ENCODE measurements at places on chromosomes 2 and 18. TPM values are rescaled to one million over a fixed set of nuclear protein-coding genes. Genes with fewer than 3 reads are reported as not detected.
A peak's percentile ranks its signal among the peaks of the same experiment; 100 is the strongest.

DNA sequence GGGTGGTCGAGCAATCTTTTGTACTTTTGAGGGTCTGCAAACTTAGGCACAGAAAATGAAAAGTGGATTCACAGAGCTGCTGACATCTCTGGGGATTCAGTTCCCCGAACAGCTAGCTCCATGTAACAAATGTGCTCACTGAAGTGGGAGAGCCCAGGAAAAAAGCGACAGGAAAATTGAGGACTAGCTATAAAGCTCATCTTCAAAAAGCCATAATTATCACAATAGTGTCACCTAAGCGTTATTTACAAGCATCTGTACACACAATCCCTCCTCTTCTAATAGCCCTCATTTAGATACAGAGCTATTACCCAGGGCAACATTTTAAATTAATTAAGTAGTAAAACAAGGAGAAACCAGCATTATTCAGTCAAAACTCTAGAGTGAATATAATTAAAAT is 36.1 kb downstream of the RNF152 start:
- no peak for DNase-seq

GRCh38 chr18:22933966-22934423 is 867 bp downstream of the RBBP8 start:
- no peak for DNase-seq

DNA sequence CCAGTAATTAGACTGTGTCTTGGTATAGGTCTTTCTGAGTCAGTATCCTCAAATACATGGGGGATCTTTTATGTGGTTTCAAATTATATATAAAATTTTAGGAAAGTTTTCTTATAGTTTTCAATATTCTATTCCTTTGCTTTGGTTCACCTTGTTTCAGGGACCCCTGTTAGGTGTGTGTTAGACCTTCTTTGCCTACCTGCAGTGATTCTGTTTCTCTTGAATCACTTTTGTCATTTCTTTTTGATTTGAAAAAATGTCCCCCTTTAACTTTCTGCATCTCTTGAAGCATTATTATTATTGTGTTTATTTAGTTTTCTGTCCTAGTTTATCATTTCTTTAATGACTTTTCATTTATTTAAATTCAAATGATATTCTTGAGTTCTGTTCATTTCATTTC is 98.7 kb downstream of the FHOD3 start:
- DNase-seq = no peak

GRCh38 chr2:88078643-88079172 is 11.1 kb downstream of the SMYD1 start:
- DNase-seq = no peak

GRCh38 chr2:28445448-28446258 is 50.2 kb upstream of the PLB1 start:
- DNase-seq = peak; percentile 12

DNA sequence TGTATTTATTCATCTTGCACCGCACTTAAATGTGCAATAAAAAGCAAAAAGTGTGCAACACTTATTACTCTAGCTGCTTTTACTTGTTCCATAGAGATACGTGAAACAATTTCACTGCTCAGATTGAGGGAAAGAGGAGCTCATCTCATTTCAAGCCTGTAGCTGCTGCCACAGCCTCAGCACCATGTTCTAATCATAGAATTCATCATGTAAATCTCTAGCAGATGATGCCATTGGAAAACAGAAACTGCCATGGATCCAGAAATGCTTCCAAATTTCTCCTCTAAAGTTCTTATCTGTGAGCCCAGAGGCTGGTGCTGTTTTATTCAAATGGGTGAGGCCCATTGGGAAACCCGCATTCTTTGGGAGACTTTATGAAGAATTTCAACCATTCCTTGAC is 2.0 kb downstream of the CDC42EP3 start:
- no peak for DNase-seq

DNA sequence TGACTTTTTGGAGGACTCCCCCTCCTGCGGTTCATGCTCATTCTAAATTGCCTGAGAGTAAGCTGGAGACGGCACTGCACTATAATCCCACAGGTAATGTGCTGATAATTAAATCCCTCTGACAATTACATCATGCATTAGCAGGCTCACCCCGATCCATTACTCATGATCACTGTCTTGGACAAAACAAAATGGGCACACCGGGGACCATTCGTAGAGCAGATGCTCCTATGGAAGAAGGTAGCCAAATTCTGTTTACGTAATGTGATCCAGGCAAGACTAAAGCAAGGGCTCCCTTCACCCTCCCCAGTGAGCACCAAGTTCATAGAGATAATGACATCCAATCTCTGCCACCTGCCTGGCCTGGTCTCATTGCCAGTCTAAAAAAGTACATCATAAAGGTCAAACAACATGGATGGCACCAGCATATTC is 657.1 kb upstream of the SOX11 start:
- no peak for DNase-seq

GRCh38 chr2:170744248-170745002 is 25.8 kb upstream of the ERICH2 start:
- no peak for DNase-seq

GRCh38 chr2:36329251-36329650 is 26.3 kb upstream of the CRIM1 start:
- no peak for DNase-seq

GRCh38 chr18:54247511-54248175 is 21.7 kb upstream of the POLI start:
- no peak for DNase-seq

DNA sequence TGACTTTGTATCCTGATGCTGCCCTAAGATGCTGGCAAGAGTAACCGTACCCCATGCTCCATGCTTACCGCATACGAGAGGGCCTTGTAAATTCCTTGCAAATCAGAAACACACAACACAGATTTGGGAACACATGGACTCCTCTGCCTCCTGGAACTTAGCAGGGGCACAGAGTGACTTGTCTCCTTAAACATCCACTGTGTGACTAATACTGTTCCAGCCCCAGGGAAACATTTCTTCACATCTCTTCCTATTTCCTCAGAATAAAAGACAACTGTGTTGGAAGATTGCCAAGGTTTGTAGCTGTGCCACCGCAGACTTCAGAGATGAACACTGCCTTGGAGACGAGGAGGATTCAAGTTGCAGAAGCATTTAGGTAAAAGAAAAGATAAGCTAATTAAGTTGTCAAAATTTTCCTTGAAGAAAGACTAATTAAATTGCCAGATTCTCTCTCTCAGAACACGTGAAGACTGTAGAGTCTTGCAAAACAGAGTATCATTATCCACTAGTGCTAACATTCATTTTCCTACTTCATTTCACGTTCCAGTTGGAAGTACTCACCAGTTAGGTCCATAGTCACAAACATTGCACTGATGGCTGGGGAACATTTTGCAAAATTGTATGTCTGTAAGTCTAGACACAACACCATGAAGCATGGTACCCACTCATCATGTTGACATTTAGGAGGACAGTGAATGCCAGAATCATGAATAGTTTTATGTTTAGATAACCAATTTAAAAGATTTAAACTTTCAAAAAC is 188.8 kb downstream of the TSN start:
- DNase-seq = peak; percentile 68

DNA sequence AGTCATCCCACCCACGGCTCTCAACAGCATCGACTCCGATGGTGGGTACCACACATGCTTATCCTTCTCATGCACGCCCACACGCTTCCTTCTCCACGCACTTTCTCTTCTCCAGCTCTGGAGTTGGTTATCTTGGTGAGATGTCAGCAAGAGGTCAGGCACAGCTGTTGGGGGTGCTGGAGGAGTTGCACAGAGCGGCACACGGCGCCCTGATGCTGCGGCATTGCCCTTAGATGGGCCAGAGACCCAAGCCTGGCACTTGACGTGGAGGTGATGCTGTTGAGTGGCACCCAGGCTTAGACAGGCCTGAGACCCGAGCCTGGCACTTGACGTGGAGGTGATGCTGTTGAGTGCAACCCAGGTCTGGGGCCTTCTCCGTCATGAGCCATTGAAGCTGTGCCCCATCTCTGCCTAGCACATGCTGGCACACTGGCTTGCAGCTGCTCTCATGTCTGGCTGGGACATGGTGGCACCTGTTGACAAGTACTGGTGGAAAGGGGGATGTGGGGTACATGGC is 83.2 kb downstream of the DGKD start:
- DNase-seq = no peak

GRCh38 chr2:203660465-203660864 is 46.0 kb upstream of the CD28 start:
- DNase-seq = no peak

DNA sequence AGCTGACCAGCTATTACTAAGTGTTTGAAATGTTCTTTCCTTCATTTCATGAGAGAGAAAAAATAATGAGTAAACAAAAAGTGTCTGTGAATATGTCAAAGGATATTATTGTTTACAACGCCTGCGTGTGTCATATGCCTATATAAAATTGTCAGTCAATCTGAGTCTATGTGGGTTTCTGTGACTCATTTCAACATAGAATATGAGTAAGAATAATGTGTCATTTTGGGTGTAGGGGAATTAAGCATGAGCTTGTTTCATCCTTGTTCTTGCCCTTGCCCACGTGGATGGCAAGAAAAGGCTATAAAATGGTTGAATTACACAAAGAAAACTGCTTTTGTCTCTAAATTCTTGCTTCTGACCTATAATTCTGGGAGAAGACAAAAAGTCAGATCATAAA is 466.0 kb downstream of the PTH2R start:
- DNase-seq = peak; percentile 84

DNA sequence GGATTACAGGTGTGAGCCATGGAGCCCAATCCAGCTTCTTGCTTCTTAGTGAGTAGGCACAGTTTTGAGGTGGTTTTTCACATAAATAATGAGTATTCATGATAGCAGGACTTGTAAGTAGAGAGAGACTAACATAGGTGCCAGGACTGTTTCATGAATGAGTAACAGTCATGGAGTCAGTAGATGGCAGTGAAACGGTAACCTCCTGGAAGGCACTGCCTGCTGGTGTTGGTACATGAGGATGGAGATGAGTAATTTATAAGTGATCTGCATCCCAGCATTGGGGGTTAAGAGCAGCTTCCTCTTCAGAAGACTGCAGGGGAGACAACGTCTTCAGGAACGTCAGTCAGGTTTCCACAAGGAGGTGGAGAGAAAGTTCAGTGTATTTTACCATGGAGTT is 143.8 kb downstream of the HAUS1 start:
- DNase-seq = no peak

GRCh38 chr18:6120820-6121279 is 225.5 kb upstream of the TMEM200C start:
- DNase-seq = peak; percentile 67

HAAO gene
- total RNA-seq = not detected

DNA sequence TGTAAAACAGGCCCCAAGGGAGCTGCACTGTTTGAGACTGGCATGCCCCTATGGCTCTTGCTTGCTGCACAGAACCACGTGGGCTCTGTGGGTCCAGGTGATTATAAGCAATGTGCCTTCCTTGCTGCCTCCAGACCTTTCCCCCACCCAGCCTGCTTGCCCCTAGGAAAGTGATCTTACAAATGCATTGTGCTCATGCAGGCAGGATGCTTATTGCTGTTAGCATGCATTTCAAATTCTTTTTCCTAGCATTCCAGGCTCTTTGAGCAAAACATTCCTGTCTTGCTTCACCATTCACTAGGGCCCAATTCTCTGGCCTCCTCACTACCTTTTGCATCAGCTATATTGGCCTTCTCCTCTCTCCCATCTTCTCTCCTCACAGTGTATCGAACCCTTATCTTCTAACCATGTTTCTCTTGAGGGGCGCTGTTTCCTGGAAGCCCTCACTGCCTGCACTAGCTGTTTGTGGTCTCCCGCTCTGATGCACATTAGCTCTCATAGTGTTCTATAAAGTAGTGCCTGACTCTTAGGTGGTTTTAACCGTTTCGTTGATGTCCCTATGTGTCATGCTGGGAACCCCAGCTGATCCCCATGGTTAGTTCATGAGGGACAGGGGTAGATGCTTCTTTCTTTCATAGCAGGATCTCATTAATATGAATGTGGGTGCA is 152.9 kb upstream of the EPAS1 start:
- no peak for DNase-seq

C2orf15 gene
- 1.4 TPM for total RNA-seq

DNA sequence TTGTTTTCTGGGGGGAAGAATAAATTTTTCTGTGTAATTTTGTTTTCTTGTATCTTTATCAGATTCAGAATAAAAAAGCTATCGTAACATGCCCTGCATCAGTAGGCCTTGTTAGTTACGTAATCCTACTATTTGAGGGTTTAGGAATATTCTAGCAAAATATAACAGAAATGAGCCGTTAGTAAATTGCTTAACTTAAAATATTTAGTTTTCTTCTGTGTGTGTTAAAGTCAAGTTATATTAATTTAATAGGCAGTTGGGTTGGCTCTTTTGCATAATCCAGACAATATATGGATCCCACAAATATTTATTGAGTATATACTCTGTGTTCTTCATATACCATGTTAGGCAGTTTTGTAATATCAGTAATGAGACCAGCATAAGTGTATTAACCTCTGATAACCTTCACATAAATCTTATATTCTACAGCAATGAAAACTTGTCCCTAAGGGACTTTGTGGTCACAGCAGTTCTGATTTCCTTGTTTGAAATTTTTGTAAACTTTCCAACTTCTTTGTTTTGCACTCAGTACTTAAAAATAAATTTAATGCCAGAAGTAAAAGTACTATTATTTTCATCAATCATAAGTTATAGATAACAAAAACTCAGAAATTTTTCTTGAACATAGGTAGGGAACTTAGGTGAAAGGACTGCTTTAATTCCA is 151.9 kb downstream of the FMNL2 start:
- DNase-seq = no peak

DNA sequence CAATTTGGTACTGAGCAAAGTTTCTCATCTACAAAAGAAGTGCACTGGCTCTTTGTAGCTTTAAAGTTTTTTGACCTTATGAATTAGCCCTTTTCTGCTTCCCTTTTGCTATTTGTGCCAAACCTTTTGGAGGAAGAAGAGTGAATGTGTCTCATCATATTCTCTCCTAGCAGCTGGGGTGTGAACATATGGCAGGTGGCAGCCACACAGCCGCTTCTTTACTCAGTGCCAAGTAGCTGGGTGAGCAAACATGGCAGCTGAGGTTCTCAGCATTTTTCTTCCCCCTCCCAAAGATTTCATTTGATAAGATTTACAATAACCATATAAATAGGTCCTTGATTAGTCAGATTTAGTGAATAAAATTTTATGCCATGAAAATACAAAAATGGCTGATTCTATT is 46.7 kb upstream of the STK17B start:
- DNase-seq = no peak

IL18RAP gene
- total RNA-seq = not detected

GRCh38 chr2:237202288-237203030 is 116.8 kb downstream of the COPS8 start:
- no peak for DNase-seq

- DNase-seq = no peak
Measured at GRCh38 chr2:71783215-71783614, 329.9 kb downstream of the DYSF start.

- no peak for DNase-seq
Measured at GRCh38 chr2:85886141-85886540, 2.6 kb downstream of the ST3GAL5 start.

C2orf80 gene
- total RNA-seq = 0.45 TPM

DNA sequence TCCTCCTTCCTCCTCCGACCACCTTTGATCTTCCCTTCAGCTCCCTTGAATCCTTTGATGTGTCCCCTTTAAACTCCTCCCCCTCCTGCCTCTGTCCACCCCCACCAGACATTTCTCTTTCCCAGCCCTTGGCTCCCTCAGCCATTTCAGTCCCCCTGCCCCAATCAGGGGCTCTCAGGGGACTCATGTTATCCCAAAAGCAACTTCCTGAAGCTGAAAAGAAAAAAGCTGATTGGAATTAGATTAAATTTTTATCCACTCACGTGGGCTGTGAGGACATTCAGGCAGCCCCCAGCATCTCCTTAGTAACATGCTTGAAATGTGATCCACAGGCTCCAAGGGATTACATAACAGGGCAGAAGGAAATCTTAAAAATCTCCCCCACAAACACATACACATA is 81.3 kb downstream of the NEURL3 start:
- DNase-seq = no peak

All from SK-MEL-5 (cell line).